ENCODE measurements at places on chromosomes 13 and 19.

DNA sequence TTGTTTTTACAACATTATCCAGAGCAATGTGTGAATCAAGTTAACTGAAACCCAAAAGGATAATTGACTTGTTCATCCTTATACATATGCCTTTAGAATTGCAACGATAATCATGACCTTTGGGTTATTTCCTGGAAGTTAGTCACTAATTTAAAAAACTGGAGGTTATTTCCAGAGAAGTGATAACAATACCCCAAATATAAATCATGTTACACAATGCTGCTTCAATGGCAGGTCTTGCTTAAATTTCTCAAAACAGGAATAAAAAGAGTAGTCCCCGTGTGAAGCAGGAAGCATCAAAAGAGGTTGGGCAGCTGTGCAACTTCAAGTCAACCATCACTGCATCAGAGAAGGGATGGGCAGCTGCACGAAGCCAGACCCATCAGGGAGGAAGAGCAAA lies 134.4 kb downstream of the EFNB2 start:
- DNase-seq: no peak

DNA sequence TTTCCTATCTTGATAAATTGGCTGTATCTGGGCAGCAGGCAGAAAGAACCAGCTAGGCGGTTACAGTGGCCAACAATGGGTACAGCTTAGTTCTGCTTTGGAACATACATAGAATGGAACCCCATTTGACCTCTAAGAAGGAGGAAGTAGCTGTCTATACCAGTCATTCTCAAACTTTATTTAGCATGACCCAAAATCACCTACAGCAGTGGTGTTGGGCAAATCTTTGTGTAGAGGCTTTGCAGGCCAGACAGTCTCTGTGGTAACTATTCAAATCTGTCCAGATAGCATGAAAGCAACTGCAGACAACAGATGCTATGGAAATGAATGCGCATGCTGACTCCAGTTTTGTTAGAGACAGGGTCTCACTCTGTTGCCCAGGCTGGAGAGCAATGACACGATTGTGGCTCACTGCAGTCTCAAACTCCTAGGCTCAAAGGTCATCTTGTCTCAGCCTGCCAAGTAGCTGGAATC lies 12.0 kb upstream of the KCNC3 start:
- DNase-seq: no peak

GRCh38 chr19:18020212-18021085 lies 12.5 kb downstream of the ARRDC2 start:
- no peak for DNase-seq

GRCh38 chr19:35899547-35900214 lies 659 bp downstream of the NFKBID start:
- peak; percentile 76 for DNase-seq

DNA sequence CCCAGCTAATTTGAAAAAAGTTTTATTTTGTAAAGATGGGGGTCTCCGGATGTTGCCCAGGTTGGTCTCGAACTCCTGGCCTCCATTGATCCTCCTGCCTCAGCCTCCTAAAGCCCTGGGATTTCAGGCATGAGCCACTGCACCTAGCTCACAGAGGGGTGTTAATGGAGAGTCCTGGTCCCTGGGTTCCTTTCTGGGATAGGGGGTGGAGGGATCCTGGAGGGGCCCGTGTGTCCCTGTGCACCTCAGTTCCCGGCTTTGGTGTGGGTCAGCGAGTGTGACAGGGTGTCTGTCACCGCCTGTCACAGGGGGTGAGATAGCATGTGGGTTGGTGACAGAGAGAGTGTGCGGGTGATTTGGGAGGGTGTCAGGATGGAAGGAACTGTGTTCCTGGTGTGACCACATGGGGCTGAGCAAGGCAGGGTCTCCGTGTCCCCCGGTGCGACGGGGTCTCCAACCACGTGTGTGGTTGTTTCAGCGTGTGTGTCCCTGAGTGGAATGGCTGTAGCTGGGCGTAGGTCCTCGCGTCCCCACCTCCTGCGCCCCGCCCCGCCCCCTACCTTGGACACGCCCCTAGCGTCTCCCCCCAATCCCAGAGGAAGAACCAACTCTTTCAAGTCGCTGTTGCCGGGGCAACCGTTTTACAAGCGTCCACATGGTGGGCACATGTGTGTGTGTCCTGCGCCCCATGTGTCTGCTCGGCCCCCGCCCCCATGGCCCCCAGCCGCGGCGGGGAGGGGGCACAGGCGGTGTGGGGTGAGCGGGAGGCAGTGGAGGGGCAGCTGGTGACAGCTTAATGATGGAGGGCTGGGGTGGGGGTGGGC lies 2.9 kb upstream of the NRTN start:
- DNase-seq: no peak

DNA sequence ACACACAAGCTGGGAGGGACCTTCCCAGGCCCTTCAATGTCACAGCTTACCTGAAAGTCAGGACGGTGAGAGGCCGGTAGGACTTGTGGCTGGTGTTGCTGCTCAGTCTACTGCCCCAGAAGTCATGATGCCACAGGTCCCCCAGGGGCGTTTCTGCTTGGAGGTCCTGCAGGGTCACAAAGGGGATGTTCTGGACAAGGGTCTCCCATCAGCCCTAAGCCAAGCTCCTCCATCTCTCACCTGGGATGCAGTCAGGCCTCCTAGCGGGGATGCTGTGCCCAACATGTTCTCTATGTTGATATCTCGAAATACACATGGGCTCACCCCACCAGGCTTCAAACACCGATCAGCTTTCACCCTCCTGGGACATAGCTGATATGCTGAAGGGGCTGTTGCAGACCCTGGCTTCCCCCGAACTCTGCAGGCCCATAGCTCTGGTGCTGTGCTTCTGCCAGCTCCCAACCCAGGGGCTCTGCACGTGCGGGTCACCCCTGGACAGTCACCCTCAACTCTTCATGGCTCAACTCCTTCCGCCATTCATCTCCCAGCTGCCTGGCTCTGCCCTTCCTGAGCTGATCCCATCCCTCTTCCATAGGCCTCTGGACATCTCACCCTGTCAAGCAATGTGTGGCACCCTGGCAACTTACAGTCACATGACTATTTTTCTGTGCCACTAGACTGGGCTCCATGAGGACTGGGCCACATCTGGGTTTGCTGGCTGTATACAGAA lies 10.3 kb downstream of the TMTC4 start:
- no peak for DNase-seq

GRCh38 chr13:28248080-28248479 lies 109.7 kb downstream of the PAN3 start:
- no peak for DNase-seq

GRCh38 chr19:29187676-29188075 lies 25.3 kb downstream of the UQCRFS1 start:
- no peak for DNase-seq

DNA sequence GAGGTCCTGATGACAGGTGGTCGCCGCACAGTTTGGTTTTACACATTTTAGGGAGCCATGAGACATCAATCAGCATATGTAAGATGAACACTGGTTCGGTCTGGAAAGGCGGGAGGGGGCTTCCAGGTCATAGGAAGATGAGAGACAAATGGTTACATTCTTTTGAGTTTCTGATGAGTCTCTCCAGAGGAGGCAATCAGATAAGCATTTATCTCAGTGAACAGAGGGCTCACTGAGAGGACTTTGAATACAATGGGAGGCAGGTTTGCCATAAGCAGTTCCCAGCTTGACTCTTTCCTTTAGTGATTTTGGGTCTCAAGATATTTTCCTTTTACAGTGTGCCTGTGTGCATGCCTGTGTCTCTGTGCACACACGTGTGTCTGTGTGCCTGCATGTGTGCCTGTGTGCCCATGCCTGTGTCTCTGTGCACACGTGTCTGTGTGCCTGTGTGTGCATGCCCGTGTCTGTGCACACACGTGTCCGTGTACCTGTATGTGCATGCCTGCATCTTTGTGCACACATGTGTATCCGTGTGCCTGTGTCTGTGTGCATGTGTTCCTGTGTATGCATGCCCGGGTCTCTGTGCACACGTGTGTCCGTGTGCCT lies 35.5 kb upstream of the TMEM255B start:
- DNase-seq: no peak

- DNase-seq: no peak
Observed at GRCh38 chr13:32059511-32059984, 28.0 kb downstream of the FRY start.

DNA sequence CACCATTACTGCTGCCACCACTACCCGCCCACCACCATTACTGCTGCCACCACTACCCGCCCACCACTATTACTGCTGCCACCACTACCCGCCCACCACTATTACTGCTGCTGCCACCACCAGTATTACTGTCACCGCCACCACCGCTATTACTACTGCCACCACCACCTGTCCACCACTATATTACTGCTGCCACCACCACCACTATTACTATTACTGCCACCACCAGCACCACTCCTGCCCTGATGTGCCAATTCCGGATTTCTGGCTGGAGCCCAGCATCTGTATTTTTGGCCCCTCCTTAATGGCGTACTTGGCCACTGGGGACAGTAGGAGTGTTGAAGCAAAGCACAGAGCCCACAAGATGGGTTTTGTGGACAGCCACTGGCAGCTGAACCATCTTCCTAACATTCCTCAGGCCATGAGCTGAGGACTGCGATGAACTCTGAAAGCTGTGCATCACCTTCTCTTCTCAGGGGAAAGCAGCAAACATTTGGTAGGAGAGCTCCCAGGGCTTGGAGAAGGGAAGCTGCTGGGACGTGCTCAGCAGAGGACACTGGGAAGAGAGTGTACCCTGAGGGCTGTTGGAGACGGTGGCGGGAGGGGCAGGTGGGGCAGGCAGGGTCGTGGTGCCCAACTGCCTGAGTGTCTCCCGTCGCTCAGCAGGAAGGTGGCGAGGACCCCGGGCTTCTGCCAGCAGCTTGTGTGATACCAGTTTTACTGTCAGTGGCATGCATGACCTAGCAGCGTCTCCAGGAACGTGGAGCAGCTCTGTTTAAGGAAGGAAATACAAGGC lies 23.0 kb downstream of the CUL4A start:
- DNase-seq: no peak

DNA sequence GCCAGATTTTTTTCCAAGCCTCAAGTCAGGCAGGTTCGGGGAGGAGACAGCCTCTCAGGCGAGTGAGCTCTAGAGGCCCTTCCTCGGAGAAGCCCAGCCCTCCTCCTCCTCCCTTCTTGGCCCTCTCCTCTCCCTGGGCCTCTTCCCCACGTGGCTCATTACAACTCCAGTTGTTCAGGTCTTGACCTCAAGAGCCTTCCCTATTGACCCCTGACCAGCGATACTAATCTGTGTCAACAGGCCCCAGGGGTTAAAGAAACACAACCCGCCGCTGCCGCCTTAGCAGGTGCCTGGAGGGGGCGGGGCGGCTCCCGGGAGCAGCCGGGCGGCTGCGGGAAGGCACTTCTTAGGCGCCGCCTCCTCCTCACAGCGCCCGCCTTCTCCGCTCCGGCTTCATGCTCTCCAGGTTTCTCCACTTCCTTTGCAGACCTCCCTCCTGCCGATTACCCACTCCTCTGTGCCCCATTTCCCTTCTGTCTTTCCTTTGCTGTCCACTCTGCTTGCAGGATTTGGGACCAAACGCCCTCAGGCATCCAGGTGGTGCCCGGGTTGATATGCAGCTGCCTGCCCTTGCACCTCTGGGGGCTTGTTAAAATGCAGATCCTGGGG lies 51.0 kb downstream of the LYL1 start:
- DNase-seq: no peak

DNA sequence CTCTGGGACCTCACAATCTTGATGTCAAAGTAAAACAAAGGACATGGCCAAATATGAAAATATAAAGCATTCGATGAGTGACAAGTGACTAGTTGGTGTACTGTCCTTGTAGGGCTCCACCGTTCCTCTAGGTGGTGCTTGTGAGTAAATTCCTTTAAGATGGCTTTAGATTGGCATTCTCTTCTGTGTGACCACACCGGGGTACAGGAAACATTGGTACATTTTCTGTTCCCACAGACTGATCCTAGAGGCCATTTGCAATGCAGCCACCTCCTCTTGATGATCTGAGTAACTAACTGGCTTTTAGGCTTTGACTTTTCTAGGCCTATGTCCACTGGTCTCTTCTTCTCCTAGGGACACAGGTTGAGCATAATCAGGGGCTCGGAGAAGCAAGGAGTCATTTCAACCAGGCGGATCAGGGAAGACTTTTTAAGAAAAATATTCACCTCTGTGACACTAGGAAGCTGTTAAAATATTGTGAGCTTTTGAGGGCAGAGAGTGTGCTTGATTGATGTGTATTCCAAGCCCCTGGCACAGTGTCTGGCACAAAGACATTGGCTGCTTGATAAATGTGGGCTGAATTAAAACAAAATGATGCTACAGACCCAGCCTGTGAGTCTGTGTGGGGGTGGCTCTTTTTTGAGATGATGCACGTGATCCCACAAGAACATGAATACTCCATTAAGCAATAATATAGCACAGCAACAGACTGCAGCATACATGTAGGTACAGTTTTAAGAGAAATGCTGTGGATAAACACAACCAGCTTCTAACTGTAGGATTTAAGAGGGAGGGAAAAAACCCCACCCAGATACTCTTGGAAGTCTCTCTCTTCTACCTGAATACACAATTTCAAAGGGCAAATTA lies 21.0 kb downstream of the EPSTI1 start:
- peak; percentile 11 for DNase-seq

GRCh38 chr19:16628984-16629691 lies 1.1 kb upstream of the MED26 start:
- DNase-seq: no peak

- no peak for DNase-seq
Observed at GRCh38 chr13:113854238-113855011, 9.5 kb downstream of the GAS6 start.

GRCh38 chr19:23145617-23146415 lies 29.0 kb downstream of the ZNF730 start:
- DNase-seq: no peak

DNA sequence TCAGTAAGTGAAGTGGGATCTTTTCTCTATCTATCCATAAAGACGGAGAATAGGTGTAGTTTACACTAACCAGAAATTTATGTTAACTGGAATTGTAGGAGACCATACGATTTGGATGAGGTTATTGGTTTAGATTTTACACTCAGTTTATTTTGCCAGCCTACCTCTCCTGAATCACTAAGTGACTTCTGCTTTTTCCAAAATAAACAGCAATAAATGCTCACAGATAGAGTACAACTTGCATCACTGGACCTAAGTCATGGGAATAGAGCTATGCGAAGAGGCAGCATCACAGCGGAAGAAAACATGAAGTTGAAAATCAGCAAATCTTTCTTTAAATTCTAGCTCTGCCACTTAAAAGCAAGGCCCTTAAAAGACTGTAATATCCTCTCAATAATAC lies 781.0 kb downstream of the LIG4 start:
- DNase-seq: no peak

DNA sequence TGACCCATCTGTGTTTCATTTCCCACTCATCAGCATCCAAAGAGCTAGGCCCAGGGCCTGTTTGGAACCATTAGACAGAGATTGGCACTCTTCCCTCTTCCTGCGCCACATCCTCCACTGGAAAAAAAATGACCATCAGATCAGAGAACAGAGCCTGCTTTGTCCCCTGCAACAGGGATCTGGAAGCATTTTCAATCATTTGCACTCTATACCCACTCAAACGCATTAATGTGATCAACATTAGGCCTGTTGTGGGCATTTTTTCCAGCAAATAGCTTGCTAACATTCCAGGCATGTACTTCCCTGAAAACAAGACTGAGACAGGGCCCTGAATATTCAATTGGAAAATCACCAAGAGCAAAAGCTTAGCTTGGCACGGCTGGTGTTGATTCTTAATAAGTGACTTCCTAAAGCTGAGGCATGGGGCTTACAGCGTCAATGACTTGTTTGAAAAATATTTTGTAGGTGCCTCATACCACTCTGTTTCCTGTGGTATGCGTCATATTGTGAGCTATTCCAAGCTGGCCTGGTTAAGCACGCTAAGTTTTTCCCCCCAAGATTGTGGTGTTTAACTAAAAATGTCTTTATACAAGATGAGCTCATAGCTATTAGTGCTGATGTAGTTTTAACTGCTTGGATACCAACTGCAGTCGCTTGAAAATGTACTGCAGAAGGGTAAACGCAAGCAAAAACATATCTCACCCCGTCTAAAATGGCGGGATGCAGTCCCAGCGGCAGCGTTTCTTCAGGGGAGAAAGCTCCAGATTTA lies 404.4 kb downstream of the SPRY2 start:
- no peak for DNase-seq

Measured in activated CD8-positive, alpha-beta memory T cell treated with anti-CD3 and anti-CD28 coated beads for 4 hours (primary cell).